Stimulated activated CD4-positive, alpha-beta T cell treated with anti-CD3 and anti-CD28 coated beads, Interleukin-4, amount 100 ng/mL, for 4 hours (primary cell): ENCODE measurements at places on chromosomes 13 and 19.

DNA sequence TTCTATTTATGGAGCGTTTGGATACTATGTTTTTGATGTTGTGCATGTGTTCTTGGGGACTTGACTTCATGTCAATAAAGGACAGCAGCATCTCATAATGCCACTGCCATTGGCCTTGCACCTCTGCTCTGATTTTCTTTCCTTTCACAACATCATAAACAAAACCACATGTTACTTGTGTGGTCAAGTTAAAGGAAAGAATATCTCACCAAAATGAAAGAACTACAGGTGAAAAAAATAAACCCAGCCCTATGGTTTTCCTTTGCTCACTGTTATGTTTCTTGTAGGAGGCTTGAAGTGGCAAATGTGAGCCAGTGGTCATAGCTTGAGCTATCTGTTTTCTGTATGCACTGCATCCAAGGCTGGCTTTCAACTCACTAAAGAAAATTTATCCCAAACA, 240.4 kb downstream of the KCNRG start:
- no peak for DNase-seq

- no peak for DNase-seq
Observed at GRCh38 chr13:34257966-34258365, 440.0 kb downstream of the RFC3 start.

- DNase-seq = no peak
Observed at GRCh38 chr13:47890146-47890814, 110.8 kb downstream of the SUCLA2 start.

GRCh38 chr13:96044238-96044637, 9.0 kb downstream of the UGGT2 start:
- no peak for DNase-seq

DNA sequence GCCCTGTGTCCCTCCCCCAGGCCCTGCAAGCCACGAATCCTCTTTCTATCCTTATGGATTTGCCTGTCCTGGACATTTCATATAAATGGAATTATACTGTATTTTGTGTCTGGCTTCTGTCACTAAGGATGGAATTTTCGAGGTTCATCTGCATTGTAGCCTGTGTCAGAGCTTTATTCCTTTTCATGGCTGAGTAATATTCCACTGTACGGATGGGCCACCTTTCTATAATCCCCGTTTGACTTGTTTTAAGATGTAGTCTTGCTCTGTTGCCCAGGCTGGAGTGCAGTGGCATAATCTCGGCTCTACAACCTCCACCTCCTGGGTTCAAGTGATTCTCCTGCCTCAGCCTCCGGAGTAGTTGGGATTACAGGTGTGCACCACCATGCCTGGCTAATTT, 3.9 kb upstream of the KDM4B start:
- DNase-seq = no peak

DNA sequence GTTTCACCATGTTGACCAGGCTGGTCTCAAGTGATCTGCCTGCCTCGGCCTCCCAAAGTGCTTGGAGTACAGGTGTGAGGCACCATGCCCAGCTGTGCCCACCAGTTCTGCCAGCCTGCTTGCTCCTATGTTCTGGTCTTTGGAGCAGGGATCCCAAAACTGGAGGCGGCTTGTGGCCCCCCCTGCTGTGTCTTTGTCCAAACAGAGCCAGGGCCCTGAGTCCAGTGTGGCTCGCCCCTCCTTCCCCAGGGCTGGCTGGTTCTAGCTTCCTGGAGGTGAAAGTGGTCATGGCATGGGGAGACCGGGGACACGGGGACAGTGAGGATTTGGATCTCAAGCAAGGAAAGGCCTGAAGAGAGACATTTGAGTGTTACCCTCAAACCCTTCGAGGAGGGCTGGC, 11.5 kb upstream of the TINCR start:
- DNase-seq = no peak

DNA sequence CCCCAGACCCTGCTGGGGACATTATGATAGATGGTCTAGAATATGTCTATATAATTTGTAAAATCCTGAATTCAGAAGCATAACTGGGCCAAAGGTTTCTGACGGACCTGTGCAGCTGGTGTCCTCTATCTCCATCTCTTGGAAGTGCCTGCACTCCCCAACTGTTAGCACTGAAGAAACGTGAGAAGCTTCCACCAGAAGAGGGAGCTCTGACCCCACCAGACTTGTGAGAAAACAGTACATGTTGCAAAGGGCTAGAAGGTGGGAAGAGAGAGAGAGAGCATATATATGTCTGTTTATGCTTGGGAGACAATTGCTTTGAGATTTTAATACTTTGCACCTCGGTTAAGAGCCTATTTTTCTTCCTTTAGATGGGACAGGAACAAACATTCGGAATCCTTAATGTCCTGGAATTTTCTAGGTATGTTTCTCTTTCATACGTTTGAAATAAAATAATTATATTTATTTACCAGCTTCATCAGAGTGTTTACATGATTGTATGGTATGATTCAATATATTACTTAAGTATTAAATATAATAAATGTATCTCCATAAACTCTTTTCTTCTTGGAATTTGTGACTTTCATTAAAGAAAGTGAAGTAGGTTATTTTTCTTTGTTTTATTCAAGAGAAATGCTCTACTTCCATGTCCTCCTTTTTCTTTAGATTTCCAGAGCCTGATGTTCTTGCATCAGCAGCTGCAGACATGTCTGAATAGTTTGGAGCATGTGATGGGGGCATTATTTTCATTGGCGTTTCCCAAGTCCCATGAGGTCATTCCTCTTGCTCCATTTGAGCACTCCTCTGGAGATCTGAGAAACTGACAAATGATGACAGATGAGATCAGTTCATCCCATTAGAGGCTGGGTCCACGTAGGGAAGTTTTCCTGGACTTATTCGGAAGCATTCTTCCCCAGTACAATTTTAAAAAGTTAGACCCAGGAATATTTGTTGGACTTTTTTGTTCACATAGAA, 202.9 kb downstream of the ATP8A2 start:
- DNase-seq = peak; percentile 55

GRCh38 chr13:85812282-85812681, 13.1 kb upstream of the SLITRK6 start:
- no peak for DNase-seq

DNA sequence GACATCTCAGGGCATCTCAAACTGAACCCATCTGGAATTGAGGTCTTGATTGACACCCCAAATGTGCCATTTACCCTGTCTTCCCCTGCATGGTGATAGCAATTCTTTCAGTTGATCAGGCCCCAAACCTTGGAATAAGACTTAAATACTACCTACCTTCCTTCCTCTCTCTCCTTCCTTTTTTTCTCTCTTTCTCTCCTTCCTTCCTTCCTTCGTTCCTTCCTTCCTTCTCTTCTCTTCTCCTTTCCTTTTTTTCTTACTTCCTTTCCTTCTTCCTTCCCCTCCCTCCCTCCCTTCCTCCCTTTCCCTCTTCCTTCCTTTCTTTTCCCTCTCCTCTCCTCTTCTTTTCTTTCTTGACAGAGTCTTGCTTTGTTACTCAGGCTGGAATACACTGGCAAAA, 7.4 kb upstream of the GIPC1 start:
- no peak for DNase-seq

DNA sequence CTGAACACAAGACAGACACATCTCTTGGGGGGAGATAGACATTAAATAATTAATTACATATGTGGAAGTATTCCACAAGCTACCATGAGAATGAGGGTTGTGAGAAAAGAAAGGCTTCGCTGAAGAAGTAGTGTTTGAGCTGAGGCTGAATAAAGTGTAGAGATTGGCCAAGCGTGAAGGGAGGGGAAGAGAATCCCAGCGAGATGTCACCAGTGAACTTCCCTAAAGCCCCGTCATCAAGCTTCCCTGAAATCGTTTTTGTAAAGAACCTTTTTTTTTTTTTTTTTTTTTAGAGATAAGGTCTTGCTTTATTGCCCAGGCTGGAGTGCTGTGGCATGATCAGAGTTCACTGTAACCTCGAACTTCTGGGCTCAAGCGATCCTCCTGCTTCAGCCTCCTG, 235.2 kb downstream of the KCNRG start:
- no peak for DNase-seq

DNA sequence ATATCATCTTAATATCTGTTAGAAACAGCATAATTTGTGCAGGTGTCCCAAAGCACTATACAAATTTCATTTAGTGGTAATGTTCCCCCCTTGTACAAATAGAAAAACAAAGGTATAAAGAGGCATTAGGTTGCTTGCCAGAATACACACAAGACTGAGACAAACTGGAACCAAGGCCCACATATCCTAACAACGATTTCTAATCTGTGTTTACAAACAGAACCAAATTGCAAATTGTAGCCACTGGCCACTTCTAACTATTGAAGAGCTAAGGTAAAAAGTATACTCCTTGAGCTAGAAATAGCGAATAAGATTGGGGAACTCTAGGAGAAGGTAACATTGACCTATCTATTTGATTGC, 526.1 kb downstream of the KLF12 start:
- DNase-seq = no peak

DNA sequence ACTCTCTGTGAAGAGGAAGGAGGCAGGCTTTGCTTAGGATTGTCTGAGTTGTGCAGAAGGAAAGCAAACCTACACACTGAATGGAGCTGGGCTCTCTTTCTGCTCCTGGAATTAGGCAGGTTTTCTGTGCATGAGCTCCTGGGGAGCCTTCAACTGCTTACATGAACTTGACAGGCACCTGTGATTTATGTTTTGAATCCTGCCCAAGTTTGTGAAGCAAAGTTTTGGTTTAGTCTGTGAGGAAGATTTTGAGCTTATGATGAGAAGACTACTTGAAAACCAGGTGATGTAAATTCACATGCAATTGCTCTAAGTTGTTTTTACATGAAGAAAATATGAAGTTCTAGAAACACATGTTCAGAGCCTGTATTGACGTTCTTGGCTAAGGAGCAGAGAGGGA, 109.0 kb downstream of the SLAIN1 start:
- no peak for DNase-seq

- DNase-seq = no peak
Observed at GRCh38 chr19:43124360-43124759, 41.9 kb upstream of the PSG2 start.

DNA sequence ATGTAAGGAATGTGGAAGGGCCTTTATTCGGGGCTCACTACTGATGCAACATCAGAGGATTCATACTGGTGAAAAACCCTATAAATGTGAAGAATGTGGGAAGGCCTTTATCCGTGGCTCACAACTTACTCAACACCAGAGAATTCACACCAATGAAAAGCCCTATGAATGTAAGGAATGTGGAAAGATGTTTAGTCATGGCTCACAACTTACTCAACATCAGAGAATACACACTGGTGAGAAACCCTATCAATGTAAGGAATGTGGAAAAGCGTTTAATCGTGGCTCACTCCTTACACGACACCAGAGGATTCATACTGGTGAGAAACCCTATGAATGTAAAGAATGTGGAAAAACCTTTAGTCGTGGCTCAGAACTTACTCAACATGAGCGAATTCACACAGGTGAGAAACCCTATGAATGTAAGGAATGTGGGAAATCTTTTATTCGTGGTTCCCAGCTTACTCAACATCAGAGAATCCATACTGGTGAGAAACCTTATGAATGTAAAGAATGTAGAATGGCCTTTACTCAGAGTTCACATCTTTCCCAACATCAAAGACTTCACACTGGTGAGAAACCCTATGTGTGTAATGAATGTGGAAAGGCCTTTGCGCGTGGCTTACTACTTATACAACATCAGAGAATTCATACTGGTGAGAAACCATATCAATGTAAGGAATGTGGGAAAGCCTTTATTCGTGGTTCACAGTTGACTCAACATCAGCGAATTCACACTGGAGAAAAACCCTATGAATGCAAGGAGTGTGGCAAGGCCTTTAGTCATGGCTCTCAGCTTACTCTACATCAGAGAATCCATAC, 44.3 kb downstream of the ZNF585A start:
- DNase-seq = no peak

DNA sequence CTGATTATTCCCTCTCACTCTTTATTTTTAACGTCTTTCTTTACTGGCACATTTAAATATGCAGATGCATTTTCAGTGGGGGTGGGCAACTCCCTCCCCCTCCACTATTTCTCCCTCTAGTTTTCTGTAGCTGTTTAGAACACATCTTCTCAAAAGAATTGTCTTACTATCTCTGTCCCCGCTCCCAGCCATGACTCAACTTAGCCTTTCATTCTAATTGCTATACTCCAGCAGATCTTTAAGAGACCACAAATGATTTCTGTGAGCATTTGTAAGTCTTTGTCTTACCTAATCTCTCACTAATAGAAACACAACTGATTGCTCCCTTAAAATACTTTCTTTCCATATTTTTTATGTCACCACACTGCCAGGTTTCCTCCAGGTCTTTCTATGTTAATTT, 350.9 kb downstream of the SPRY2 start:
- DNase-seq = no peak

GRCh38 chr13:75365724-75366173, 116.2 kb downstream of the TBC1D4 start:
- DNase-seq = no peak

- no peak for DNase-seq
Observed at GRCh38 chr13:72639377-72639776, 88.1 kb downstream of the MZT1 start.

DNA sequence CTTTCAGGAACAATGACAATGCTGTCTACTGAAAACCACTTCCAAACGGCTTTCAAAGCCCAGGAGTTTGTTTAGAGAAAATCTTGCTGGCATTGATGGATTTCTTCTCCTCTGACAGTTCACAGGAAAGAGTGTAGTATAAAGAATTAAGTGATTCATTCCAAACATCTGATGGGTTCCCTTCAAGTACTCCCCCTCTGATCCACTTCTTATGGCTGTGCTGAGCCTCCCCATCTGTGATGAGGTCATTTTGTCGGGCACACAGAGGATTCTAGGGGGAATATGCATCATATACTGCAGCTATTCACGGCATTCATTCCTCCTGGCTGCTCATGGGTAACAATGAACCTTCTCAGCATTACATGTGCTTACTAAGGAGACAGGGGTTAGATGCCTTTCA, 107.9 kb downstream of the RGCC start:
- no peak for DNase-seq

DNA sequence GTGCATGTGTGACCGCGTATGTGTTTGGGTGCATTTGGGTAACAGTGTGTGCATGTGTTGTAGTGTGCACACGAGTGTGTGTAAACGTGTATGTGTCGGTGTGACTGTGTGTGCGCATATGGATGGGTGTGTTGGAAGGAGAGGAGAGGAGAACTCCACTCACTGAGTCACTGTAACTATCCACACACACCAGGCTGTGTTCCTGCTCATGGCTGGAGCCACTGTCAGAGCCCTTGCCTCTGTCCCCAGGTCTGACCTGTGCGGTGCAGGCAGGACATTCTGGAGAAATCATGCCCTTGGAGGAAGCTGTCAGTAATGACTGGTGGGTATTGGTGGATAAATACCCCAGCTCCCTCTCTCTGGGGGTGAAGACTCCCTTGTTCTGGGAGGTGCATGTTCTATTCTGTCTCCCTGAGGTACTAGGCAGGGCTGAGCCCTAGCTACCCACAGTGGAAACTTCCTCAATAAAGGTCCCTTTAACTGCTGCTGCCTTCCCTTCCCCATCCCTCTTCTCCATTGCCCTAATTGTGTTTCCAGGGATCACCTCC, 48.4 kb downstream of the CYP4F22 start:
- DNase-seq = no peak
